Renal pelvis (tissue), 12 donors: ENCODE measurements at places on chromosomes 2 and 18. TPM values are rescaled to one million over a fixed set of nuclear protein-coding genes. Genes with fewer than 3 reads are reported as not detected.

DNA sequence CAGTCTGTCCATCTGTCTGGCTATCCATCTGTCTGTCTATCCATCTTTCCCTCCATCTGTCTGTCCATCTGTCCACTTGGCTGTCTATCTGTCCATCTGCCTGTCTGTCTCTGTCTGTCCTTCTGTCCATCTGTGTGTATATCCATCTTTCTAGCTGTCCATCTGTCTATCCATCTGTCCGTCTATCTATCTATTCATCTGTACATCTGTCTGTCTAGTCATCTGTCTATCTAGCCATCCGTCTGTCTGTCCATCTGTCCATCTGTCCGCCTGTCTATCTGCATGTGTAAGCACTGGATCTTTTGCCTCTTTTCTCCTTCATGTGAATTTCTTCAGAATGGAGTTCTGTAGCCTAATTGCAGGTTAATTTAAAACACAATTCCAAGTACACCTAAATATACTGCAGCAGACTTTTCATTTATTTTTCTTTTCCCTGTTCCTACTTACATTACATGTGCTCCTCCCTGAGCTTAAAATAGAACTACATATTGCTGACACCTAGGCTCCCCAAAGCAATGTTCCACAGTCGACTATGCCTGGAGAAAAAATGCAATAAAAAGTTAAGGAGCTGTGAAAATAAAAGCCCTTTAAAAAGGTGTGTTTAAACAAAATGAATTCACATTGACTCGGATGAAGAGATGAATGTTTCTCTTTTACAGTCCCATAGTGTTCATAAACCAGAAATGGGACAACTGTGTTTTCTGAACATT is 37.4 kb upstream of the TXNDC2 start:
- DNase-seq = no peak

- no peak for DNase-seq
Observed at GRCh38 chr2:43541165-43541564, 54.7 kb downstream of the THADA start.

- no peak for DNase-seq
Observed at GRCh38 chr2:25151718-25152117, 16.7 kb downstream of the POMC start.

GRCh38 chr18:79715280-79715679 is 35.7 kb downstream of the CTDP1 start:
- no peak for DNase-seq

- DNase-seq = no peak
Observed at GRCh38 chr18:59954241-59954640, 54.4 kb downstream of the PMAIP1 start.

Gene INHA
- 3.1 TPM for polyA plus RNA-seq

Gene CAPN14
- polyA plus RNA-seq = 0.13 TPM
